ENCODE measurements at places on chromosomes 2 and 18.

DNA sequence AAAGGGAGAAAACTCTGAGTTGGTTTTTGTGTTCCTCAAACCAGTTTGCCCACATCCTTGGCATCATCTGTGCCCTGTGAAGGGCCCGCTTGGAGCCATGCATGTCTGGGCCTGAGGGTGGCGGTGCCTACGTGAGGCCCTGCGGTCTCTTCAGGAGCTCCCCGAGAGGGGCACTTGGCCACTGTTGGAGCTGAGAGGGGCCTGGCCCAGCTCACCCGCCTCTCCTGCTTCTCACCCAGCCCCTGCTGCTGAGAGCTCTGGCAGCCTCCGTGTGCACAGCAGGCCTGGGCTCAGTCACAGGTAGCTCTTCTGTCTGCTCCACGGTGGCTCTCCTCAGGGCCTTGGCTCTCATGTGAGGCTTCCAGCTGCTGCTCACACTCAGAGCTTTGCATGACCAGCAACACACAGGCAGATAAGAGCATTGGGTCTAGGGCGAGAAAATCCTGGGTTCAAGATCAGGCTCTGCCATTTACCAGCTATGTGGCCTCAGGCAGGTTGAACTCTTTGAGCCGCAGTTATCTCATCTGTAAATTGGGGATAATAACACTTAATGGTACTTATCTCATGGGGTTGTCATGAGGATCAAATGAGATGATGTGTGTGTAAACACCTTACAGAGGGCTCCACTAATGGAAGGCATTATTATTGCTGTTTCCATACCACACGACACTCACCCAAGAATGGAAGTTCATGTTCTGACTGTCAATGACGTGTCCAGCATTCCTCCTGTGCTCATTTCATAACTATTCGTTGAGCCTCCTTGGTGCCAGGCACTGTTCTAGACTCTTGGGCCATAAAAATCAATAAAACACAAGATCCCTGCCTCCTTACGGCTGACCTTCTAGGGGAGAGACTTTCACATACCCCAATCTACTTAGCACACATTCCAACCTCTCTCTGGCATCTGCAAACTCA lies 41.6 kb upstream of the PLB1 start:
- DNase-seq: peak; percentile 52

DNA sequence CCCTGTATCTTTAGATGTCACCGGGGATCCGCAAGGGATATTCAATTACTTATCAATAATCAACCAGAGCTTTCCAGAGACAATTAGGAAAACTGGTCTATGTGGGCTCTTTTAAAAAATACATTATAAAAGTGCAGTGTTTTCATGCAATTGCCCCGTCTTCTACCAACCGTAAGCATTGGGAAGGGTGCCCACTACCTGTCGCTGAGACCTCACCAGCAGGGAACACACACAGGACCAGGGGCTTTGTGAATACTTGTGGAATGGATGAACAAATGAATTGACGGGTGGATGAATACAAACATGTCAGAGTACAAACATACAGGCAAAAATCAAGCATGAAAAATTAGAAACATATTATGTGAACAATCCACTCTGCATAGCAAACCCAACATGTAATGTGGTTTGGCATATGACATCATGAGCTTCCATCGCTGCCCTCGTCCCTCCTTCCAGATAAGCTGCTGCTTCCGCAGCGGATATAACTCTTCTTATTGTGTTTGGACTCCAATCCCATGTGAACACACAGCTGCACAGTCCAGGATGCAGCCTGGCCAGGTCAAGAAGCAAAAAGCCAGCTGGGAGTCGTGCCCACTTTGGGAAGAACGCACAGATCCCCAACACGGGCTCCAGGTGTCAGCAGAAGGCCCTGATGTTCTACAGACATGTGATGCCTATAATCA lies 5.3 kb downstream of the FHL2 start:
- peak; percentile 82 for DNase-seq

DNA sequence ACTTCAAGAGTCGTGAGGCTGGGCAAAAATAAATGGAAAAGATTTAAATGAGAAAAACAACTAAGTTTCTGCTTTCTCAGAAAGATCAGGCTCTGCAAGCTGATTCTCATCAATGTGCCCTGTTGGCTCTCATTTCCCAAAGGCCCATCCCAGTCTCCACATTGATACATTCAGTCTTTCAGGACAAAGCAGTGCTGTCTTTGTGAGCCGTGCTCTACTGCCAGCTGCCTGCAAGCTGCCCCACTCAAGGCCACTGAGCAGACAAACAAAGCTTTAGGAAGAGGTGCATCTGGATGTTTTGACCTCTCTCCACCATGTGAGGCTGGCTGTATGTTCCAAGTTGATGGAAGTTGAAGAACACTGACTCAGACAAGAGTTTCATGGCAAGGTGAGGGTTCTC lies 48.8 kb downstream of the FSHR start:
- DNase-seq: no peak

GRCh38 chr2:46347648-46348280 lies 50.6 kb downstream of the EPAS1 start:
- no peak for DNase-seq

DNA sequence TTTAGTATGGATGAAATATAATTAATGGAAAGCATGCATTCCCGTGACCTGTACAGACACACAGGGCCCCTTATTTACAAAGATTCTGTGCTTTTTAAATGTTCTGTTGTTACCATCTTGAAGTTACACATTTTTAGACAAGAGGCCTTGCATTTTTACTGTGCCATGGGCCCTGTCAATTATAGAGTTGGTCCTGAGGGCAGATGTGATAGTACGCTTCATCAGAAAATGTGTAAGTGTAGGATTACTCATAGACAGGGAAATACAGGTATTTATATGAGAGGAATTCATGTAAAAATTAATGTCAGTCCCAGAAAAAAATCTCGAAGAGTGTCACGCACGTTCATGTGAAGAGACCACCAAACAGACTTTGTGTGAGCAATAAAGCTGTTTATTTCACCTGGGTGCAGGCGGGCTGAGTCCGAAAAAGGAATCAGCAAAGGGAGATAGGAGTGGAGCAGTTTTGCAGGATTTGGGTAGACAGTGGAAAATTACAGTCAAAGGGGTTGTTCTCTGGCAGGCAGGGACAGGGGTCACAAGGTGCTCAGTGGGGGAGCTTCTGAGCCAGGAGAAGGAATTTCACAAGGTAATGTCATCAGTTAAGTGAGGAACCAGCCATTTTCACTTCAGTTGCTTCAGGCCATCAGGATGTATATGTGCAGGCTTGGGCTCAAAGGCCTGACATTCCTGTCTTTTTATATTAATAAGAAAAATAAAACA lies 12.2 kb upstream of the ALPK2 start:
- no peak for DNase-seq

GRCh38 chr18:58412844-58413666 lies 215.8 kb downstream of the ALPK2 start:
- no peak for DNase-seq

GRCh38 chr18:46711444-46711863 lies 45.4 kb downstream of the ST8SIA5 start:
- DNase-seq: no peak

GRCh38 chr2:190379249-190379964 lies 28.7 kb upstream of the MFSD6 start:
- DNase-seq: no peak

DNA sequence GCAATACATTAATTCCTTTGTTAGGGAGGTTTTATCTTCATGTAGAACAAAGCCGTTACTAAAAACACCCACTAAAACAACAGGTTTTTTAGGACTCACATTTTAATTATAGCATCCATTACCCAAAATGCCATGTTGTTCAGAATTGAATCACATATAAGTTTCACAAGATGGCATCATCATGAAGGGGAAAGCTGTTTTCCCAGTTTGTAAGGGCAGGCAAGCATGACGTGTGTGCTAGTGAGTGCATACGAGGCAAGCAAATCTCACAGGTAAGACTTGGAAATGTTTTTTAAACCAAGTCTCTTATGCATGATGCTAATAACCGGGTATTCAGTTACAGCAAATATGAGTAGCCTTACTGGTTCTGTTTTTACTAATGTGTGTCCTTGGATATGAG lies 111.8 kb upstream of the NFATC1 start:
- no peak for DNase-seq

- DNase-seq: no peak
These were observed 947.2 kb upstream of the SLC39A10 start for GRCh38 chr2:194709840-194710239.

- DNase-seq: no peak
These were observed 265.9 kb upstream of the SALL3 start for GRCh38 chr18:78713726-78714125.

DNA sequence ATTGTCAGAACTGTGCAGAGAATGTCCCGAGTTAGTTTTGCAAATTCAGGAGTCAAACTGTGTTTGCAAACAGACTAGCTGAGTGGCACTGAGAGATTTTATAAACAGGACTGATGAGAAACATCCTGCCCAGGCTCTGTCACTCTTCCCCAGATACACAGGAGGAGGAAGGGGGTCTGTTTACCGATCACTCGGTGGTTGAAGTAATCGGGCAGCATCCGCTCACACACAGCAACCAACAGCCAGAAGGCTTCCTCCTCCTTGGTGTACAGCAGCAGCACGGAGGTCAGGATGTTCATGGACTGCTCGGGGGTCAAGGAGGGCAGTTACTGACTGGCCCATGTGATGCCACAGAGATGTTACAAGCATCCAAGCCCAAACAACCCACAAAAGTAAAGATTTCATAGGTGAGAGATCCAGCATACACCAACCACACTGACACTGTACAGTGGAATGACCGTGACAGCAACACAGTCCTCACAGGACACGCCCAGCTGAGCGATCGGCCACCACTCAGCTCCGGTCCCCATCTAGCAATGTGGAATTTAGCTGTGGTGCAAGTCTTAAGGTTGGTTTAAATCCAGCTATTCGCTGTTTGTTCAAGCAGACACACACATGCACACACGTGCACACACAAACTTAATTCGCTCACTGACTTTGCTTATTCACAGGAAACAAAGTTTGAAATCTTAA lies 30.1 kb downstream of the RPL31 start:
- no peak for DNase-seq

- peak; percentile 76 for DNase-seq
These were observed 20.7 kb downstream of the SCYGR8 start for GRCh38 chr2:227766373-227766883.

GRCh38 chr2:63590626-63591408 lies 2.1 kb downstream of the MDH1 start:
- peak; percentile 20 for DNase-seq

- DNase-seq: peak; percentile 75
These were observed 79.6 kb downstream of the USP40 start for GRCh38 chr2:233486778-233487552.

GRCh38 chr2:110107092-110108079 lies 8.2 kb downstream of the MALL start:
- DNase-seq: no peak

- no peak for DNase-seq
These were observed 1.5 kb upstream of the TRMT61B start for GRCh38 chr2:28871620-28872019.

- no peak for DNase-seq
These were observed 5.4 kb downstream of the DCC start for GRCh38 chr18:52345428-52345827.

DNA sequence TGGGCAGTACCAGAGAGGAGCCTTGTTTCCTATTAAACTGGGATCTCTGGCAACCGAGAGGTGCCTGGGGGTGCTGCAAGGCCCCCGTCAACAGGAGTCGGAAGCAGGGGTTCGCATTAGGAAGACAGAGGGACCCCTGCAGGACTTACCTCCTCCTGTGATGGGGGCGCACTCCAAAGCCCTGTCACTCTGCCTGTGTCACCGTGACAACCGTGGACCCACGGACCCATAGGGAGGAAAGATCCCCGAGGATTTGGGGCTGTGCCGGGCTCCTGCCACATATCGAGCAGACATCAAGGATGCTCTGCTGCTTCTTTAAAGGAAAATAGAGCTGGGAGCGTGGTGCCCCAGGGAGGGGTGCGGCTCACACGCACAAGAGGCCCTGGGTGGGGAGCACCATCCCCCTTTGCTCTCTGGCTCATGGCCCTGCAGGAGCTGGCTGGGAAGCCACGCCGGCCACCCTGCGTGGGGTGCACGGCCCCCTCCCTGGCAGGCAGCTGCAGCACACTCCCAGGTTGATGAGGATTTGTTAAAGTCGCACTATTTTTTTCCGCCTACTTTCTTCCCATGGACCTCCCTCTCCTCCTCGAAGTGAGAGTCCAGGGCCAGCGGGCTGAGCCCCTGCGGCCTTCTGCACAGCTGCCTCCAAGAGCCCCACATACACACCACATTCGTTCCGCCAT lies 167.5 kb downstream of the TWIST2 start:
- no peak for DNase-seq

DNA sequence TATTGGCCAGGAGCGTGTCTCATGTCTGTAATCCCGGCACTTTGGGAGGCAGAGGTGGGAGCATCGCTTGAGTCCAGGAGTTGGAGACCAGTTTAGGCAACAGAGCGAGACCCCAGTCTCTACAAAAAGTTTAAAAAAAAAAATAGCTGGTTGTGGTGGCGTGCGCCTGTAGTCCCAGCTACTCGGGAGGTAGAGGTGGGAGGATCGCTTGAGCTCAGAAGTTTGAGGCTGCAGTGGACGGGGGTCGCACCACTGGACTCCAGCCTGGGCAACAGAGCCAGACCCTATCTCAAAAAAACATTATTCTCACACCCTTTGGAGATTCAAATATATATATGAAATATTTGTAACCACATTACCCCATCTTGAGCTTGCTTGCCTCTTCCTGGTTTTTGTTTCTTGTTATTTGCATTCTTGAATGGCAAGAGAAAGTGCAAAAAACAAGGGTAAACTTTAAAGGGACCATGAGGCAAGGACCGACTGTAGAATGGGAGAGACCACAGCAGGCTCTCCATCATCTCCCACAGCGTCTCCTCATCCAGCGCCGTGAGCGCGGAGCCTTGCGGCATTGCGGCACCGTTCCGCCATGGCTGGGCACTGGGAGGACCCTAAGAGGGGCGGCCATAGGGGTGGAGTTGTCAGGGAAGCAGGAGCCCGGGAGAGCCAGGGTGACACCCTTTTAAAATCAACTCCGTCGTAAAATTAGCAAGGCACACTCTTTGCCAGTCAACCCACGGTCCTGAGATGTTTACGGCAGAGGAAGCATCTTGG lies 1.4 kb downstream of the ELP2 start:
- no peak for DNase-seq

DNA sequence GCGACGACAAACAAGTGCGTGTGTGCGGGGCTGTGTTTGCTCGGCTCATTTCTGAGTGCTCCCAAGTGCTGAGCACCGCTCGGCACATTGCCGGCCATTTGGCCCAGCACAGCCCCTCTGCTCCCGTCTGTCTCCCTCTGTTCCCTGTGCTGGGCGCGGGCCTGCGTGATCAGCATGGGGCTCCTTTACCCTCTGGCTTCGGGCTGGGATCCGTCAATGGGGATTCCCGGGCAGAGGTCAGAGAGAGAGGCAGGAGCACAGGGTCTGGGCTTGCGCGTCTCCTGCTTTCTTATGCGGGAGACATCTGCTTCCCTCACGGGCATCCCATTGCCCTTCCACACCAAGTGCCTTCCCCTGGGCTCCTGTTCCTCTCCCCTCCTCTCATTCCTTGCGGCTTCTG lies 234.0 kb downstream of the ACKR3 start:
- DNase-seq: no peak

- no peak for DNase-seq
These were observed 370.1 kb downstream of the FBXO15 start for GRCh38 chr18:73777356-73778031.

DNA sequence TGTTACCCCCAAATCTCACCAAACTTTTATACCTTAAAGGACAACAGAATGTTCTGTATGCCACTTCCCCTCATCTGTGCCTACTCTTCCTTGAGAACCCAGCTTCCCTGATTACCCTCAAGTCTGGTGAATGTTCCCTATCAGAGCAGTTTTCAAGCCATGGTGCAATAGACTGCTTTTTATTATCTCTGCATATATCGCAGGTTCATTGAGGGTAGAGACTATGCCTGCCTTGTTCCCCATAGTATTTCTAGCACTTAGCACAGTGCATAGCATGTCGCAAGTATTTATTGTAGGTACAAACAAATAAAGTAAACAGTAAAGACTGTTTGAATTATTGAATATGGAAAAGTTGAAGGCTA lies 146.6 kb downstream of the HAUS1 start:
- no peak for DNase-seq

Data from fibroblast of villous mesenchyme (primary cell).